ENCODE measurements at places on chromosomes 2 and 18.
A peak's percentile ranks its signal among the peaks of the same experiment; 100 is the strongest.

- DNase-seq, result peak; percentile 3
Measured at GRCh38 chr18:37270038-37270665, 295.4 kb downstream of the CELF4 start.

GRCh38 chr18:51537487-51537886 lies 340.0 kb upstream of the MEX3C start:
- no peak for DNase-seq

DNA sequence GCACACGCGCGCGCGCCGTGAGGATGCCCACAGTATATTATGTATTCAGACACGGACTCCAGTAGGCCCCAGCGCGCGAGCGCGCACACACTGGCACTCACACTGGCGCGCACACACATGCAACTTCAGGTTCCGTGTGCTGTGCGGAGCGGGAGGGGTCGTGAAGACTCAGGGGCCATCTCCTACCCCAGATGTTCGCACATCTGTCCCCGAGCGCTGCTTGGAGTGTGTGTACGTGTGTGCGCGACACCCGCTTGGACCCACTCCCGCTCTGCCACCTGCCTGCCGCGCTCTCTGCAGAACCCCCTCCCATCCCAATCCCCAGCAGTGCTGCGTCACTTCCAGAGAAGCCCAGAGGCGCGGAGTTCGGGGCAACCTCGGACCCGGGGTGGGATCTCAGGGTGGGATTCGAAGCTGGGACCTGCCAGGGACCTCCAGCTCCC lies 2.6 kb downstream of the NRP2 start:
- no peak for DNase-seq

GRCh38 chr18:14086458-14087231 lies 45.6 kb downstream of the ZNF519 start:
- DNase-seq, result no peak

- no peak for DNase-seq
Measured at GRCh38 chr2:227606476-227606875, 7.8 kb downstream of the SCYGR2 start.

- DNase-seq, result no peak
Measured at GRCh38 chr2:142942690-142943089, 65.2 kb downstream of the KYNU start.

DNA sequence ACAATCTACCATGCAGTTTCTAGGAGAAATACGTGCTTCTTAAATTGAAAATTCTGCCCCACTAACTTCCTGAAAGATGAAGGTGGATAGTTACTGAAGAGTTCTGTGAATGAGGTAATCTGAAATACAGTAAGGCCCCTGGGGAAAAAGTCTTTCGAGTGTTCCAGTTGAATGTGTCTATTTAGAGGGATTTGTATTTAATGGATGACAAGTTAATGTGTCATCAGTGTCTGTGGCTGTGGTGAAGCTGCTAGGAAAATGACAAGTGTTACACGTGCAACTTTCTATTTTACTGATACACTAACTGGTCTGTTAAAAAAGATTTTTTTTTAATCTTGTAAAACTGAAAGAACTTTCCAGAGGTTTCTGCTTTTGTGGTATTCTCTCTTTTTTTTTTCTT lies 384.6 kb downstream of the STK39 start:
- no peak for DNase-seq

DNA sequence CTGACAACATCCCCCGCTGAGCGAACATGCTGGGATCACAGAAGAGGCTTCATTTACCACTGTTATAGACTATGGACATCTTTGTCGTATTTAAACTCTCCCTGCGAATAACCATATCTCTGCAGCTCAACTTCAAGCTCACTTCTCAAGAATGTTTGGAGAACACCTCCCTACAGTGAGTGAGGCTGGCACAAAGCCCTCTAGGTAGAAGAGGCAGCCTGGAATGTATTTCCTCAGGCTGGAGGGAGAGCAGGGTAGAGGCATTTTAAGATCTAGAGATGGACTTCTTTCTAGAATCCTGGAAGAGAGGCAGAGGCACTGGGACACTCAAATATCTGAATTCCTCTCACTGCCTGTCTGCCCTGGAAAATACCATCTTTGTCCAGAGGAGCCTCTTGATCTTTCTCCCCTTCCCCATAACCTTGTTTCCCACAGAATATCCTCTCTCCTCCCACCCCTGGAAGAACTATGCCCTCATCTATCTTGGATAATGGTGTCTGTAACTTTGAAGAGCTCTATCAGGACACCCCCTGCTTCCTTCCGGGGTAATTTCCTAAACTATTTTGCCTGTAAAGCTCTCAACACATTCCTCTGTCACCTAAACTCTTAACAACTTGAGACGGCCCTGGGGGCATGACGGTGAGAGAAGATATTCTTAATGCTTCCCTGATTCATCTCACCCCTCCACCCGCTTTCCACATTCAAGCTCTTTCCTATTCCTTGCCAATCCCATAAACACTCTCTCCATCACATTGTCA lies 2.4 kb upstream of the ANTXR1 start:
- DNase-seq, result no peak

DNA sequence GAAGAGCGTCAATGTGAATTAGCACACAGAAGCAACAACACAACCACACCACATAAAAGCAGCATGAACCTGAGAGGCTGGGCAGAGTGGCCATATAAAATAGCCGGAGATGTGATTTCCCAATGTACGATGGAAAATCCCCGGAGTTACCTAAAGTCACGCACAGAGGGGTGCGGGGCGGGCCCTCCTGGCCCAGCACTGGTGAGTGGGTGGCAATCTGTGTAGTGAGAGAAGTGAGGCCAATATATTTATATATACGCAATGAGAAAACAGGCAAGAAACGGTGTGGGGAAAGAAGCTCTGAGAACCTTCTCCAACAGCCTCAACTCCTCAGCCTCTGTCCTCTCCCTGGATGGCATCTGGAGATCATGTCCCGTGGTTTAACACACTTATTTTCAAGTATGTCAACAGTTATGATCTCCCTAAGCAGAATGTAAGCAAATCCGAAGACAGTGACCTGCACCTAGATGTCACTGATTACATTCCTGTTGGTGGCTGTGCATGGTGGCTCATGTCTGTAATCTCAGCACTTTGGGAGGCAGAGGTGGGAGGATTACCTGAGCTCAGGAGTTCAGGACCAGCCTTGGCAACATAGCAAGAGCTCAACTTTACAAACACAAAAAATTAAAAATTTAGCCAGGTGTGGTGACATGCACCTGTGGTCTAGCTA lies 41.6 kb downstream of the CRACDL start:
- DNase-seq, result no peak

GRCh38 chr2:119455066-119455718 lies 23.5 kb downstream of the TMEM37 start:
- no peak for DNase-seq

GRCh38 chr2:219552382-219553167 lies 8.7 kb downstream of the TMEM198 start:
- DNase-seq, result peak; percentile 82
